ENCODE measurements at places on chromosomes 1 and 21.

GRCh38 chr1:2882966-2883696, 81.6 kb upstream of the TTC34 start:
- no peak for DNase-seq

DNA sequence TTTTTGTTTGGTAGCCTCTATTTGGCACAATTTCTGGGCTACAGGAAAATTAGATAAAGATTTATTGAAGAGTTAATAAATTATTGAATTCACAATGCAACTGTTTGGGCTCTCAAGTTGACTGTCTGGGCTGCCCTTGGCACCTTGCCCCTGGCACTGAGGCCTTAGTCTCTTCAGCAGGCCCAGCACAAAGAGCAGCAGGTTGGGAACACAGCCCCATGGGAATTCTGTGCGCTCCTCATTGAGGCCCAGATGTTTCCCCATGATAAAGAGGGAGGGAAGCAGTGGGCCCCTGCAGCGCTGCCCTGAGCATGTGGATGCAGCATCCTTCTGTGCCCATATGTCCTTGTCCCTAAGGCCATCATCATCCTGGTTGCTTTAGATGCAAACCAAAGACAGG, 2.9 kb downstream of the CRNN start:
- no peak for DNase-seq

- DNase-seq: no peak
These were observed 21.0 kb upstream of the RAP1A start for GRCh38 chr1:111598544-111598943.

GRCh38 chr1:245952383-245953026, 554.6 kb downstream of the SMYD3 start:
- DNase-seq: no peak

Measured in stimulated activated CD4-positive, alpha-beta T cell treated with anti-CD3 and anti-CD28 coated beads, Interleukin-1b, Interleukin-23, amount 100 ng/mL, for 1 hour (primary cell).